ENCODE measurements at places on chromosomes 2 and 18.

GRCh38 chr2:10252661-10253060 is 50.0 kb upstream of the HPCAL1 start:
- DNase-seq = no peak

DNA sequence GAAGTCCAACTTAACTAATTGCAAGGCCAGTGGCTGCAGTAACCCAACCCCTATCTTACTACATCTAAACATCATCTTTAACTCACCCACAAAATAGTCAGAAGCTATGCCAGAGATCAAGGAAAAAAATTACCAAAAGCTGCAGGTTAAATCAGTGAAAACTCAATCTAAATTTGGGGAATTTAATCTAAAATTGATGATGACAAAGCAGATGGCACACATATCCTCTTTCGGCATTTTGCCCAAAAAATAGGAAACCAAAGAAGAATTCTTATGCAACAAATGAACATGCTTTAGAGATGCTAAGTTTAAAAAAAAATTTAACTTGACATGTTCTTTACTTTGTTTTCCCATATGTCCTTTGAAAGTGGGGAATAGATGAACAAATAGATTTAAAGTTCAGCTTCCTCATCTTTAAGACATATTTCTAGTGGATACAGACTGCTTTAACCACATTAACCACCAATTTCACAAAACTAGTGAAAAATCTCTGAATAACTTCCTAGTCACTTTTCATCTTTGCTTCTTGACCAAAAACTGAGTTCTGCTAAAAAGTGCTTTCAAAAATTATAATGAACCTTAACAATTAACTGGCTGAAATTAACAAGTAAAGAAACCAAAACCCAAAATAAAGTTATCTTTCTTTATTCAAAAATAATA is 74.3 kb upstream of the CCDC150 start:
- DNase-seq = no peak

DNA sequence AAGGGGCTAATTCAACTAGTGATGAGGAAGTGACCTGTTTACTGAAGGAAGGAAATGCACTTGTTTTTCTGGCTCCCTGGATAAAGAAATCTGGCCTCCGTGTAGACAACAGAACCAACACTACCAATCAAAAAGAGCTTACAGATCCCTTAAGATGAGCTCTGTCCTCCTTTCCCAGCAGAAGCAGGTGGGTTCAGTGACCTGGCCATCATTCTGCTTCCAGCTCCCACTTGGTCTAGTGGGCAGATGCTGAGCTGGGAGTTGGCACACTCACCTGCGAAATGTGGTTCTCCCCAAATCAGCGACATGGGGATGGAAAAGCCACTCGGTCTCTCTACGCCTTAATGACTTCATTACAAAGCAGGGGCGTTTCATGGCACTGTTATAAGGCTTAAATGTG is 132.6 kb downstream of the AFF3 start:
- DNase-seq = no peak

DNA sequence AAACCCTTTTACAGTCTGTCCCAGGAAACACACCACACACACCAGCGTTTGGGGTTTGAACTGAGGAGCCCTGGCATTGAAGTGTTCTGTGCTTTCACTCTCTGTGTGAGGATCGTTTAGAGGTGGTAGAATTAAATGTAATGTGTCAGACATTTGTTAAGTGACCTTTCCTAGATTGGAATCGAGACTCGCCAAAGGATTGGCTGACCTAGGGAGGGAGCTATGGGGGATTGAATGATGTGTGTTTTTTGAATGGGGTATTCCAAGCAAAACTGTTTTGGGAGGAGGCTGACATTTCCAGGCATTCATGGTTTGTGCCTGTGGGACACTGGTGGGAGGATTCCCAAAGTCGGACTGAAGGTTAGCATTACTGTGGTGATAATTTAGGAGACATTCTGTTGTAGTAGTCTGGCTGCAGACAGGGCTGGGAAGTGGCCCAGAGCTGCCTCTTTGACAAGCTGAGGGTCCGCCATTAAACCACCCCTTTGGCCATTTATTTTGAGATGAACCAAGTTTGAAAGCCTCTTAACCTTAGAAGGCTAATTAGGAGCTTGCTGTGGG is 1.7 kb downstream of the MYO1B start:
- DNase-seq = peak; percentile 16

DNA sequence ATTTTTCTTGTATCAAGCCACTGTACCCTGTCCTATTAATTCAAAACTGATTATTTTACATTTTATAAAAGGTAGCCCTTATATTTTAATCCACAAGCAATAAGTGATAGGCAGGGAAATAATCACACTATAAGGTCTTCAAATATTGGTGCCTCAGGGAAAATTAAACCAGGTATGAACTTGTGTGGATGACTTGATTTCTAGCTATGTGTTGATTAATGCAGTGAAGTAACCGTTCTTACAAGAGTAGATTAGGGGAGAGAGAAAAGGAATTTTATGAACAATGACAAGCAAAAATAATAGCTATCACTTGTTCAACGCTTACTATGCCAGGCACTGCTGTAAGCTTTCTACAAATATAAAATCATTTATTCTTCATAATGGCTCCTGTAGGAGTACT is 199.6 kb downstream of the PTGR3 start:
- no peak for DNase-seq

DNA sequence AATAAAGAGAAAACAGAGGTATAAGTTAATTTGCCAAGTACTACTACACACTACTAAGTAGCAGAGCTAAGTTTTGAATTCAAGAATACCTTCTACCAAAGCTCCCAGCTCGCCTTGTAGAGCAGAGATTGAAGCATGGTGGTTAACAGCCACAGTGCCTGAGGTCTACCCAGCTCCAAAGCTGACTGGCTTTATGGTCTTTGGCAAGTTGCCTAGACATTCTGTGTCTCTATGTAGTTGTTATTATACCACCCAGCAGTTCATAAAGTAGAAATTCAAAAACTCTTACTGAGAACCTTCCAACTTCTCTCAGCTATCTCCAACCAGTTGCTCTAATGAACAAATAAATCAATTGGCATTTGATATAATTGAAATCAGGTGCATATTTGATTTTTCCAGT is 87.8 kb downstream of the PDE11A start:
- DNase-seq = peak; percentile 30

- DNase-seq = no peak
Observed at GRCh38 chr18:25962176-25962575, 128.2 kb downstream of the SS18 start.

GRCh38 chr18:63869851-63870250 is 17.7 kb upstream of the SERPINB2 start:
- DNase-seq = no peak

GRCh38 chr2:35035883-35036282 is 1319.7 kb upstream of the CRIM1 start:
- no peak for DNase-seq

- DNase-seq = no peak
Observed at GRCh38 chr2:79830501-79830900, 317.6 kb downstream of the CTNNA2 start.

GRCh38 chr2:218381916-218382366 is at the start of gene SLC11A1:
TSS of gene SLC11A1 (plus strand) at chr2:218382273. CDS start at chr2:218382369, 96 bp downstream.
- DNase-seq = no peak

DNA sequence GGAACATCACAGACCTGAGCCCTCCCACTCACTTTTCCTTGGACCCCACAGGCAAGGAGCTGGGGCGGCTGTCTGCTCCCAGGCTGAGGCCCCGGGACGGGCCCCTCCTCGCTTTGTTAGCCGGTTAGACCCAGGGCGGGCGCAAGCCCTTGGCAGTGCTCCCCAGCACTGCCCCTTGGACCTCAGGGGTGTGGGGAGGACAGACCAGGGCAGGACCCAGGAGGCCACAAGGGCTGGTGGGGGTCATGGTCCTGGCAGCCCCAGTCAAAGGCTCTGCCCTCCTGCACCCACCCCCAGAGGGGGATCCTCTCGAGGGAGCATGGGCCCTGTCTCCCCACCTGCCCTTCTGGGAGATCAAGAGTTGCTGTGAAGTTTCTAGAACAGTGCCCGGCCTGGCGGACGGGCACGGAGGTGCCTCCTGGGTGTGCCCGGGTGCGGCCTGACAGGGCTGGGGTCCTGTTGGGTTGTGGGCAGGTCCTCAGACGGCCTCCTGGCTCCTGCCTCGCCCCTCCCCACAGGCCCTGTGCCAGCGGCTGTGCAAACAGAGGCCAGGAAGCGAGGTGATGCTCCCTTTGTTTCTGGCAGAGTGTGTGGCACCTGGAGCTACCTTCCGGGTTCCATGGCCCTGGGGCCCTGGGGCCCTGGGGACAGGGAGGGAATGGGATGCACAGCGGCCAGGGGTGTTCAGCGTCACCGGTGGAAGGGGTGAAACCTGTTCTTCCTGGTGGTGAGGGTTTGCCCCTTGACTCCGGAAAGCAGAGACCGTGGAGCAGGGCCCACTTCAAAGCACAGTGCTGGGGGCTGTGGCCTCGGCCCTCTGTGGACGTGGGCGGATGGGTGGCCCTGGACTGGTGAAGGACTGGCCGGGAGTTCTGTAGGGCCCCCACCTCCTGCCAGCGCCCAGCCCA is 2.9 kb upstream of the GAL3ST2 start:
- DNase-seq = no peak

DNA sequence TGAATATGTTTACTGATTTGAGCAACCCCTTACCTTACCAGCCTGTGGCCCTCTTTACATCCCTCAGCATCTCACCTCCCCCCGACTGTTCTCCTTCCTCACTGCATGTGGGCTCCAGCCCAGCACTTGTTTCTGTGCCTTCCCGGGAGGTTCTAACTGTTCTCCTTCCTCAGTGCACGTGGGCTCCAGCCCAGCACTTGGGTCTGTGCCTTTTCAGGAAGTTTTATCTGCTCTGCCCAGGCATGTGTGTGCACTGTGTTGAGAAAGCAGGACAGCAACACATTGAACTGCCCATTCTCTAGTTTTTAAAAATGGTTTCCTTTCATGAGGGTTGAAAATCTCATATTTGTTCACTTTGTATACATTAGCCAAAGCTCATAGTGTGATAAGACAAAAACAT is 158.4 kb downstream of the ATP9B start:
- DNase-seq = no peak

DNA sequence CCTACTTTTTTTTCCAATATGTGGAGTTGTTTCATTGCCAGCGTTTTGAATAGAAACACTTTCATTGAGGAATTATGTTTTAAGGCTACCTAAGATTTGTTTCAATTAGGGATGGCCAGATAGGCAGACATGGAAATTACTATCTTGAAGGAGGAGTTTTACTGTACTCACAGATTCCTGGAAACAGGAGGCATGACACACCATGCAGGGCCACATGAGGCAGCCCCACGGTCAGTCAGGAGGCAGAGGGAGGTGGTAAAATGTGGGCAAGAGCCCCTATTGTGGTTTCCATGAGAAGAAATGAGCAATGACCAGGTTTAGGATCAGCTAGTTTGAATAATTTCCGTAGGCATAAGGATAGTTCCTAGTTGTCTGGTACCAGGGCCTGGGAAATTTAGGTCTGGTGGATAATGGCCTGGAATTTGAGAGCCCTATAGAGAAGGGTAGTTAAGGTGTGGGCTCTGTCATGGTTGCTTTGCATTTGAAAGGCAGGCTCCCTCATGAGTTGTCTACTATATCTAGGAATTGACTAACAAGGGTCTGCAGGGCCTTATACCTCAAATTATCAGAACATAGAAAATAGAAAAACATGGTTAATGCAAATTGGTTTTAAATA is 360.0 kb upstream of the KCNJ3 start:
- no peak for DNase-seq

DNA sequence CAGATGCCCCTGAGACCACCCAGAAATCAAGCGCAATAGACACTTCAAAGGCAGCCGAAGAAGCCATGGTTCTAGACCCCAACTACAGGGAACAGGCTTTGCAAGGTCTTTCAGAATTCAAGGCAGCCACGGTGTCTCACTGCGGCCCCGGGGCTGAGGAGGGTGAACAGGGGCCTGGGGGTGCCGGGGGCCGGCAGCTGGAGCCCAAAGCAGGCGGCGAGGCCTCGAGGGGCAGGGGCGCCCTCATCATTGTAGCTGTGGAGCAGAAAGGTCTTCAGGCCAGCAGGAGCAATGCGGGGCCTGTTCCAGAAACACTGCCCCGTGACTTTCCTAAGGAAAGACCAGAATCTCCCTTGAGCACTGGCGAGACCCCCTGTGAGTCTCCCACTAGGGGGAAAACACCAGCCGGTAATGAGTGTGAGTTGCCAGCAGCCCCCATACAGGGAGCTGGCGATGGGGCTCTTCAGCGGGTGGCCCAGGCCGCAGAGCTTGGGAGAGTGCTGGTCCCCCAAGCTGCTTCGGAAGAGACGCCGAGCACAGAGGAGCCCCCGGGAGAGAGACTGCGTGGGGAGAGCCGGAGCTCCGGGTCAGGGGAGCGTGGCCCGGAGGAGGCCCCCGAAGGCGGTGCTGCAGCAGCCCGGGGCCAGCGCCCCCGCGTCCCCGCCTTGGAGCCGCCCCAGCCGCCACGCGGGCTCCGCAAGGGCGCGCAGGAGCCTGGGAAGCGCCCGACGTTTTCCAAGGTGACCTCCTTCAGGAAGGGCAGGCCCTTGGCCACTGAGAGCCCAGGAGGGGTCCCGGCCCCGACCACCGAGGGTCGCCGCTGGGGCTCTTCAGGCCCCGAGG is 79.1 kb downstream of the ARHGEF4 start:
- DNase-seq = no peak

DNA sequence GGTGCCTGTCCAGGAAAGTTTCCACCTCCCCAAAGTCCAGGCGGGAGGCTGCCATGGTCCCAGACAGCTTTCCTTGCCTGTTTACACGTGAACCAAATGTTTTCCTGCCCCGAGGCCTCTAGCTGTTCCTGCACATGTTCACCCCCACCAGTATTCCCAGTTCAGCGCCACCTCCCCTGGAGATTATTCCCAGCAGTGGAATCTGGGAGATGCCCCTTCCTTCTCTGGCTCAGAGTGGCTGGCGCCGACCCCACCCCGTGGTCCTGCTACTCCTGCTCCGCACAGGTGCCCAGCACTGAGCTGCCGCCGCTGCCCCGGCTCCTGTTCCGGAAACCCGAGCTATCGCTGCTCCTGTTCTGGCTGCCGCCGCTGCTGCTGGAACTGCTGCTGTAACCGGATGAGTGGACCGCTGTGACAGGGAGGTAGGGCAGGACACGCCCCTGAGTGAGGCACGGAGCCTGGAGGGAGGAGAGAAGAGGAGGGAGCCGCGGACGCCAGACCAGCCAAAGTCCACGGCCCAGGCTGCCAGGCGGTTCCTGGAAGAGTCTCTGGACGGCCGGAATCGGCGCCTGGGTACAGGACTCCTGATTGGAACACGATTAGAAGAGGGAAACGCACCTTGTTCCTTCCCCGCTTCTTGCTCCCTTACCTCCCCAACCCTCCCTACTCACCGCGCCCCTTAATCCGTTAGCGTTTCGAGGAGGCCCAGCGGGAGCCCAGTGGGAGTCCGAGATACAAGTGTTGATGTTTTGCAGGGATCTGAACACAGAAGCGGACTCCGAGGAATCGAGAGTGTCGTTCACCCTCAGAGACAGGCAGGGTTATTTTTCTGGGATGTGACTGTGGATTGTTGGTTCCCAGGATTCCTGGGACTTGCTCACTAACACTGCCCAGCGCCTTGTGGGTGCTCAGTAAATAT is at the start of gene PDE11A:
TSS of gene PDE11A (minus strand) at position 395 of the 919 bp plus-strand sequence. CDS start at position 55, 340 bp downstream.
- no peak for DNase-seq

GRCh38 chr2:17476064-17476463 is 42.2 kb downstream of the RAD51AP2 start:
- no peak for DNase-seq

- DNase-seq = no peak
Observed at GRCh38 chr18:6281874-6282273, 132.8 kb downstream of the L3MBTL4 start.

Data from Jurkat, Clone E6-1 (cell line).